COLO829 (cell line): ENCODE measurements at places on chromosomes 7 and 10.

- no peak for DNase-seq
Observed at GRCh38 chr7:123275036-123275753, 75.4 kb upstream of the SLC13A1 start.

GRCh38 chr10:119940487-119940886, 48.0 kb downstream of the SEC23IP start:
- no peak for DNase-seq

GRCh38 chr7:74625446-74625845, 32.1 kb upstream of the GTF2I start:
- no peak for DNase-seq

GRCh38 chr10:59944339-59944935, 38.1 kb upstream of the CCDC6 start:
- DNase-seq = no peak

DNA sequence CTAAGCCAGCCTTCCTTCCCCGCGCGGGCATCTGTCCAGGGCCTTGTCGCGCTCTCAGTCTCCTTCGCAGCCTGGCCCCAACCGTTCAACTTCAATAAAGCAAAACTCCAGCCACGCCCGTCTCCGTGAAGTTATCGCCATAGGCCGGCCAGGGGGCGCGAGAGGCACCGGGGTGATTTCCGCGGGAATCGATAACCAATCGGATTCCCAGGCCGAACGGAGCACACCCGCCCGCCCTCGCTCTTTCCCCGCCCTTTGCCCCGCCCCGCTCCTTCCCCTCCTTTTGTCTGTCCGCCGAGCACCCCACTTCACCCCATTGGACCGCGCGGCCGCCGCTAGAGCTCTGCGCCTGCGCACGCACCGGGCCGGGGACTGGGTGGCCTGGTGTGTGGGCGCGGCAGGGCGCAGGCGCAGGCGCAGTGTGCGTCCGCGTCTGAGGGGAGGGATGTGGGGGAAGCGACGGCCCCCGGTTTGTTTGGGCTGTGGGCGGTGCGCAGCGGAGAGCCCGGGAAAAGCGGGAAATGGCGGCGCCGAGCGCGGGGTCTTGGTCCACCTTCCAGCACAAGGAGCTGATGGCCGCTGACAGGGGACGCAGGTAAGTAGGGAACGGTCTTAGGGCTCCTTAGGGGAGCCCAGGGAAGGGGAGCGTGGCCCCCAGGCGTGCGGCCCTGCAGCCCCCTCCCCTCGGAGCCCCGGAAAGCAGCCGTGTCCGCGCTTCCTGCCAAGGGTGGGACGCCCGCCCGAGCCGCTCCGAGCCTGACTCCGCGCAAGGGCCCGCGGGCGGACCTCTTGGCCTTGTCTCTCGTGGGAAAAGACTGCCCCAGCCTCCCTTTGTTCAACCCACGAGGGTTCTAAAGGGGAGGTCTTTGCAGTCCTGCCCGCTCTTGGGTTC, at the start of gene CASP2:
CASP2 (plus strand) TSS at position 417 of the 892 bp plus-strand sequence; CDS start at position 522, 105 bp downstream.
- DNase-seq = peak; percentile 100

- no peak for DNase-seq
Observed at GRCh38 chr10:94571528-94571927, 25.9 kb downstream of the HELLS start.

DNA sequence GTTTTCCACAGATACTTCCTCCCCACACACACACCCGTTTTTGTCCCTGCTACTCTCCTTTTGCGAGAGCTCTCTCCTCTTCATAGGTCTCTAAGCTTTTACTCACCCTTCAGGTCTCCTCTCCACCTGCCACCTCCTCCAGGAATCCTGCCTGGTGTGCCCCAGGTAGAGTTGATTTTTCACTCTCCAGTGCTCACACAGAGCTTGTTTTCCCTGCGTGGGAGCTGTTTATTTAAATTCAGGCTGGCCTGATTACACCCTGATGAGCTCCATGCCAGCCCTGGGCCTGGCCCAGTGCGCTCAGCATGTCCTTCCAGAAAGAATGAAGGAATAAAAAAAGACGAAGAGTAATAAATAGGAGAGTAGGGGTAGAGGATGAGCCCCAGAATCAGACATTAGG, 7.5 kb upstream of the CLDN4 start:
- no peak for DNase-seq

- DNase-seq = no peak
Observed at GRCh38 chr7:881441-882234, 5.3 kb downstream of the GET4 start.

GRCh38 chr10:30832001-30832748, 199.5 kb downstream of the ZNF438 start:
- DNase-seq = no peak

DNA sequence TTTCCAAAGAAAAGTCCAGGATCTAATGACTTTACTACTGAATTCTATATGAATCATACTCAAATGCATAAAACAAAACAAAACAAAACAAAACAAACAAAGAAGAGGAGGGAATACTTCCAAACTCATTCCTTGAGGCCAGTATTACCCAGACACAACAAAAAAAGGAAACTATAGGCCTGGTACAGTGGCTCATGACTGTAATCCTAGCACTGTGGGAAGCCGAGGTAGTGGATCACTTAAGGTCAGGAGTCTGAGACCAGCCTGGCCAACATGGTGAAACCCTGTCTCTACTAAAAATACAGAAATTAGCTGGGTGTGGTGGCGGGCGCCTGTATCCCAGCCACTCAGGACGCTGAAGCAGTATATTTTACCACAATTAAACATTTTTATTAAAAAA, 114.6 kb downstream of the NRBF2 start:
- DNase-seq = no peak

DNA sequence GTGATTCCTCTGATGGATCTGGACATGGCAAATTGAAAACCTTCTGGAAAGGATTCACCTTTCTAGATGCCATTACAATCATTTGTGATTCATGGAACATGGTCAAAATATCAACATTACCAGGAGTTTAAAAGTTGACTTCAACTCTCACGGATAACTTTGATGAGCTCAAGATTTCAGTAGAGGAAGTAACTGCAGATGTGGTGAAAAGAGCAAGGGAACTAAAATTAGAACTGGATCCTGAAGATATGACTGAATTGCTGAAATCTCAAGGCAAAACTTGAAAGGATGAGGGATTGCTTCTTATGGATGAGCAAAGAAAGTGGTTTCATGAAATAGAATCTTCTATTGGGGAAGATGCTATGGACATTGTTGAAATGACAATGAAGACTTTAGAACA, 293.6 kb downstream of the ARHGAP12 start:
- DNase-seq = no peak

GRCh38 chr7:120867932-120868331, 10.0 kb upstream of the TSPAN12 start:
- DNase-seq = peak; percentile 33

DNA sequence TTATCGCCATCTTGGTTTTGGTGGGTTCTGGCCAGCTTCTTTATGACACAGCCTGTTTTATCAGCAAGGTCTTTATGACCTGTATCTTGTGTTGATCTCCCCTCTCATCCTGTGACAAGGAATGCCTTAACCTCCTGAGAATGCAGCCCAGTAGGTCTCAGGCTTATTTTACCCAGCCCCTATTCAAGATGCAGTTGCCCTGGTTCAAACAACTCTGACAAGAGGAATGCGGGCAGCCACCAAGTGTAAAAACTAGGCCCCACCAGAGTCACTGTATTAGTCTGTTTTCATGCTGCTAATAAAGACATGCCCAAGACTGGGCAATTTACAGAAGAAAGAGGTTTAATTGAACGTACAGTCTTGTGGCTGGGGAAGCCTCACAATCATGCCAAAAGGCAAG, 671.3 kb downstream of the SORCS1 start:
- DNase-seq = no peak

GRCh38 chr7:16695621-16696237, 49.7 kb downstream of the BZW2 start:
- DNase-seq = peak; percentile 93

GRCh38 chr7:79790656-79791262, 337.3 kb upstream of the MAGI2 start:
- no peak for DNase-seq

DNA sequence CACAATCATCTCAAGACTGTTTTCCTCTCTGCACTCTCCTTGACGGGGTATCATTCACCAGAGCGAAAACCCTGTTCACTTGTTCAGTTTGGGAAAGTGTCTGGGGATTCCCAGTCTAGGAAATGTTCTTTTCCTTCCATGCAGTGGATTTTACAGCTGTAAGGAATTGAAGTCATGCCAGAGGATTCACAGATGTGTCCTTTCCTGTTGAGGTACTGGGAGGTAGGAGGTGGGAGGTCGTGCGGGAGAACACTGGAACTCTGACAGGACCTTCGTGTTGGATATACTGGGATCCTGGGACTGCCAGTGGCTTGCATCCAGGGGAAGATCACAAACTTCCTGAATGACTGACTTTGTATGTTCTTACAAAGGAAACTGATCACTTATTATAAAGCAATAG, 185.5 kb downstream of the BMPER start:
- no peak for DNase-seq

DNA sequence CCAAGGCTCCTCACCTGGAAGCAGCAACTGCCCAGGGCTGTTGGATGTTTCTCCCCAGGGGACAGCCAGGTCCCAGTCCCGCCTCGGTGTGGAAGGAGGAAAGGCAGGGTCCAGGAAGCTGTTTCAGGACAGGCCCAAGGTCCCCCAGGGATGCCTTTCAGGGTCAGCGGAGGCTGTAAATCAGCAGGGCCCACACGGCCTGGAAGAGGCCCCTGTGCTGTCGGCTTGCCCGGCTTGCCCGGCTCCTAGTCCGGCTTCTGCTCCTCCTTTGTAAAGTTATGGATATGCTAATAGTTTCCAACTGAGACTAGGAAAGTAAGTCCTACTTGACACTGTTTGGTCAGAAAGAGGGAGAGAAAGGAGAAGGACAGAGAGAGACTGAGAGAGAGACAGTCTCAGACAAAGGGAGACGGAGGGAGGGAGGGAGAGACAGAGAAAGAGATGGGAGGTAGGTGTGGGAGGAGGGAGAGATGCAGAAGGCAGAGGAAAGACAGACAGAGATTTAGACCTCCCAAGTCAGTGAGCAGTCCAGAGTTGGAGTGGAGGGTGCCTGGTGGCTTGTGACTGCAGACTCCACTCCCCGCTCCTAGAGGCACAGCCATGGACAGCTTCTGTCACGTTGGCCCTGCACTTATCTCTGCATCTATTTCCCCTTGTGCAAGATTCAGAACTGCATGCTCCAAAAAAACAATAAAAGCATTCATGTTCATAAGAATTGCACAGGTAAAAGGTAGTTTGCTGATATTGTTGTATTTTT, 10.5 kb downstream of the IKZF1 start:
- DNase-seq = no peak

DNA sequence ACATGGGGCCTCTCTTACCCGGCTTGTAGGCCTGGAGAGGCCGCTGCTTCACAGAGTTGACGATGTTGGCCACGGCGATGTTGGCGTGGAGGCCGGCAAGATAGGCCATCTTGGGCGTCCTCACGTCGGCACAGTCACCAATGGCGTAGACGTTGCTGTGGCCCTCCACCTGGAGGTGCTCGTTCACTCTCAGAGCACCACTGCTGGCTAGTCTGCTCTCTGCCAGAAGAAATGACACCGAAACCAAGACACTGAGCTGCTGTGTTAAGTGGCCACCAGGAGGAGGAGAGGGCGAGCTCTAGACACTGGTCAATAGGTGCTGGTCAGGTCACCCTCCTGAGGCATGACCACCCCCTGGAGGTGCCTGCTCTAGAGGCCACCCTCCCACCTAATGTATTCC, 17.7 kb downstream of the AIFM2 start:
- DNase-seq = no peak

DNA sequence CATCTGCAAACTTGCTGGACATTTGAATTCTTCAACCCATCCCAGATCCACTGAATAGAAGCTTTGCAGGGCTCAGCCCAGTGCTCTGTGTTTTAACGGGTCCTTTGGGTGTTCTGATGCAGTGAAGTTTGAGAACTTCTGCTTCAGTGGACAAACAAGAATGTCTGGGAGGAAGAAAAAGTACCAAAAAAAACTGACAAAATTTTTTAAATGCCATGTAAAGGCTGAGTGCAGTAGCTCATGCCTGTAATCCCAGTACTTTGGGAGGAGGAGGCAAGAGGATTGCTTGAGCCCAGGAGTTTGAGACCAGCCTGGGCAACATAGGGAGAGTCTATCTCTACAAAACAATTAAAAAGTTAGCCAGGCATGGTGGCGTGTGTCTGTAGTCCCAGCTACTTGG, 51.8 kb upstream of the FRMD4A start:
- DNase-seq = no peak

GRCh38 chr10:31582365-31583052, 263.5 kb downstream of the ZEB1 start:
- no peak for DNase-seq

GRCh38 chr7:94615666-94616065, 40.3 kb downstream of the SGCE start:
- no peak for DNase-seq

DNA sequence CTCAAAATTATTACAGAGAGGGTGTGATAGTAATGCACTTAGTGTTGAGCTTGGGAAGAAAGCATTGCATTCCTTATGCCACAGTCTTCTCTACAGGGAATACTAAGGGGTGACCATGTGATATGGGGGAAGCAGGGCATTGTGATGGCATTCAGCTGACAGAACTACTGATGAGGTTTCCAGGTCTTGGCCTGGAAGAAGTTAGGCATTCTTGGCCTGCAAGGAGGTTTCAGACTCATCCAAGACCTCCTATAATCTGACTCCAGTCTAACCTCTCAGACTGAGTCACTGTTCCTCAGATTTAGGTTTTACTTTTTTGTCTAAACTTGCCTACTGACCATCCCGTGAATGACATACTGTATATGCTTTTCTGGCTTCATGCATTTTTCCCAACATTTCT, 7.9 kb downstream of the STMP1 start:
- DNase-seq = peak; percentile 28

DNA sequence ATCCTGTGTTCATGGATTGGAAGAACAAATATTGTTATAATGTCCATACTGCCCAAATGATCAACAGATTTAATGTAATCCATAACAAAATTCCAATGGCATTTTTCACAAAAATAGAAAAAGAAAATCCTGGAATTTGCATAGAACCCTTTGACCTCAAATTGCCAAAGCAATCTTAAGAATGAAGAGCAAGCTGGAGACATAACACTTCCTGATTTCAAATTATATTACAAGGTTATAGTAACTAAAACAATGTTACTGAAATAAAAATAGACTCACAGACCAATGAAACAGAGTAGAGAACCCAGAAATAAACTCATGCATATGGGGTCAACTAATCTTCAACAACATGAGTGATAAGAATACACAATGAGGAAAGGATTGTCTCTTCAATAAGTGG, 302.5 kb downstream of the PHTF2 start:
- no peak for DNase-seq

- no peak for DNase-seq
Observed at GRCh38 chr10:7388602-7389001, 22.2 kb downstream of the SFMBT2 start.

DNA sequence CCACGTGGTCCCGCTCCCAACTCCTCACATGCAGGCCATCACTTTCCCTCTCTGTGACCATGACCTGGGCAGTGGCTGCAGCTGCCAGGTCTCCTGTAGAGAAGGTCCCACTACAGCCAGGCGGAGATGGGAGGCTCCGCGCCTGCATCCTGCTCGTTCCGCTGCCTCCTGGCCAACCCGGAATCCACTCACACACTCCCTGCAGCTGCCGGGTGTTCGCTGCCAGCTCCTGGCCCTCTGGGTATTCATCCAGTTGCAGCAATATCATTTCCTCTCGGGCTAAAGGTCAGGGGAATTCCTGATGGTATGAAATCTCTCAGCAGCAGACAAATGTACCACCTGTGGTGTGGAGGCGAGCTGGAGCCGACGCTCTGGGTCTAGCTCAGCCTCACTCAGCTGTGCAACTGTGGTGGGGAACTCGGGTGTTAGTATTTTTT, 65.7 kb downstream of the TLL2 start:
- DNase-seq = no peak
